ENCODE measurements at places on chromosomes 12 and 14.

- no peak for DNase-seq
These were observed 877.0 kb upstream of the TMEM132C start for GRCh38 chr12:127389923-127390322.

- DNase-seq: peak; percentile 43
These were observed 44.9 kb downstream of the ATP2B1 start for GRCh38 chr12:89663577-89664357.

- DNase-seq: no peak
These were observed 497.7 kb upstream of the RPL10L start for GRCh38 chr14:47149326-47149725.

GRCh38 chr12:124566997-124567672 is at the start of gene NCOR2:
Gene NCOR2, minus strand, starts transcription at chr12:124567612. Its CDS starts 72,361 bp downstream, at chr12:124495251.
- DNase-seq: peak; percentile 54

DNA sequence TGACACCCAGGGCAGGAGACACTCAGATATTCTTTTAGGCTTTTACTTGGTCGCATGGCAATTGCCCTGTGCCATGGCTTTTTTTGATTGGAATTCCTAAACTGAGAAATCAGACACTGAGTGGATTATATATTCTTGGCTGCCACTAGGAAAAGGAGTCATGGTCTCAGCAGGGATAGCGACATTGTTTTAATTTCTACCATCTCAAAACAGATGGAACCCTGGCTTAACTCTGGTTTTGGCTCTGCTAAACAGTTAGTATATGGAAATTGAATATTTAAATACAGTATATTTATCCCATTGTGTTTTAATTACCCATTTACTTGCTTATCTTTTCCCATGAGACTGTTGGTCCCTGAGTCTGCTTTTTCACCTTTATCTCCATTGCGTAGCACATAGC is 84.0 kb downstream of the DACT1 start:
- DNase-seq: no peak
